ENCODE measurements at places on chromosomes 1 and 21.

- no peak for DNase-seq
These were observed 267.8 kb upstream of the SNX7 start for GRCh38 chr1:98393719-98394118.

DNA sequence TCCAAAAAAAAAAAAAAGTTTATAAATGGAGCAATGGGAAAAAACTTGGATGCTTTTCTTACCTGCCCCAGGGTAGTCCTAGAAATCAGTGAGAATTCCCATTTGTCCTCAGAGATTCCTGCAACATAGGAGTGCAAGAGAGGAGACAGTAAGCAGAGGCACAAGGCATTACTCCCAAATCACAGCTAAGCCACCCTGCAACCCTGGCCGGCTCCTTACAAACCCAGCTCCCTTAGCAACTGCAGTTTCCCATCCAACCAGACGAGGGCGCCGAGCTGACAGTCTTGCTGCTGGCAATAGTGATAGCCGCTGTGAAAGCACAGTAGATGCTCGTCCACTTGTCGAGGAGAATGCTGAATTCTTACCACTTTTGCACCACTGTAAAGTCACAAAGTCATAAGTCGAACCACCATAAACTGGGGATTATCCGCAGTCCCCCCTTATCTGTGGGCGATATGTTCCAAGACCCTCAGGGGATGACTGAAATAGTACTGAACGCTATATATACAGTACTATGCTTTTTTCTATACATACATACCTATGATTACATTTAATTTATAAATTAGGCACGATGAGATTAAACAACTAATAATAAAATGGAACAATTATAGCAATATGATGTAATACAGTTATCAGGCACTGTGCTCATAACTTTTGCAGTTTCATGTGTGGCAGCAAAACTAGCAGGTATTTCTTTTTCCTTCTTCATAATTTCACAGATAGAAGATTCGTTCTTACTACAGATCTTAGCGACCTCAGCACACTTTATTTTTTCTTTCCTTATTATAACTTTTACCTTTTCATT is 6.0 kb upstream of the PITHD1 start:
- DNase-seq, result peak; percentile 76

GRCh38 chr1:94315552-94316116 is 78.2 kb upstream of the ARHGAP29 start:
- no peak for DNase-seq

GRCh38 chr1:223403184-223403815 is 10.1 kb downstream of the CCDC185 start:
- no peak for DNase-seq

- DNase-seq, result no peak
These were observed 324.9 kb upstream of the SNX7 start for GRCh38 chr1:98336472-98337083.

DNA sequence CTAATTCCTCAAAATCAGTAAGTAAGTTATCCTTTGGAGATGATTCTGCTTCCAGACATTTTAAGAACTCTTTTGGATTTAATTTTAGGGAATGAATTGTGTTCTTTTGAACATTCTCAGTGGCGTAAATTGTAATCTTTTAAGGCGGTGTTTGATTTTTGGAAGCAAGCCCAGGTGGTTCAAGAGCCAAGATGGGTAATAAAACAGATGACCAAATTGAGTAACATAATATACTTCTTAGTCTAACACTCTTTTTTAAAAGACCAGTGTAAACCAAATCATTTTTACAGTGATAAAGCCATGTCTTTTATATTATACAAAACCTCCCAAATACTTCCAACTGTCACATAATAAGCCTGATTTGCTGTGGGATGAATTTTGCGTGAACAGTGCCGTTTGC is 133.8 kb downstream of the LRRC40 start:
- no peak for DNase-seq

DNA sequence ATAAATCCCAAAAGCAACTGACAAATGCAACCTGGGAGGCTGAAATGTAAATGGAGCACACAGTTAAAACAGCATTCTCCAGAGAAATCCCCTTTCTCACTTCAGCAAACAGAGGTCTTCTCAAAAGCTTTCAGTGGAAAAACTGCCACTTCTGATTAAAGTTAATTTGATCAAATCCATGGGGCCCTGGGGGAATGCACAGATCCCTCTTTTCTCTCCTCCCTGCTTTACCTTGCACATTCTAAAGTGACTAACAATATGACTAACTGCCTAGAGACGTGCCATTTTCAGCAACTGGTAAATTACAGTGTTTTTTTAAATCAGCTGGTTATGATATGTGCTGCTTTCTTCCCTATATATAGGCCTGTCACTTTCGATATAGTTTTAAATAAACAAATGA is 142.5 kb downstream of the RERE start:
- DNase-seq, result no peak

GRCh38 chr1:150415800-150416199 is 51.9 kb downstream of the RPRD2 start:
- no peak for DNase-seq

DNA sequence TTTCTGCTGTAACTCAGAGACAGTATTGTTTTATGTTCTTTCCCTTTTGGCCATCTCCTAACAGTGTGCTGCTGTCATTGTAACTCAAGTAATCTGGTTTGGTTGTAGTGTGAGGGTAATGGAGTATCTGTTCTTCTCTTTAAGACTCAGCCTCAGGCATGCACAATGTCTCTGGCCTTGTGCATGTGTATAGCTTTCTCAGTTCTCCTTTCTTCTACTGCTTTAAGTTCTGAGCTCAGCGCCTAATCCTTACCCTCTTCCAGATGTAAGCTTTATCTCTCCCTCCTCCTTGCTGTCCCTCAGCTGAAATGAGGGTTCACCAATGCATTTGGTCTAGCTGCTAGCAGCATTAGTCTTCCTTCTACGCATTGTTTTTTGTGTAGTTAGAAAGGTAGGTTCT is 1420.4 kb upstream of the PRMT6 start:
- DNase-seq, result no peak

- no peak for DNase-seq
These were observed at the start of gene PROX1 for GRCh38 chr1:213987927-213988506. Gene PROX1, plus strand, starts transcription at chr1:213987973. Its CDS starts 8,563 bp downstream, at chr1:213996536.

GRCh38 chr1:207463021-207463420 is 8.9 kb downstream of the CR2 start:
- no peak for DNase-seq

DNA sequence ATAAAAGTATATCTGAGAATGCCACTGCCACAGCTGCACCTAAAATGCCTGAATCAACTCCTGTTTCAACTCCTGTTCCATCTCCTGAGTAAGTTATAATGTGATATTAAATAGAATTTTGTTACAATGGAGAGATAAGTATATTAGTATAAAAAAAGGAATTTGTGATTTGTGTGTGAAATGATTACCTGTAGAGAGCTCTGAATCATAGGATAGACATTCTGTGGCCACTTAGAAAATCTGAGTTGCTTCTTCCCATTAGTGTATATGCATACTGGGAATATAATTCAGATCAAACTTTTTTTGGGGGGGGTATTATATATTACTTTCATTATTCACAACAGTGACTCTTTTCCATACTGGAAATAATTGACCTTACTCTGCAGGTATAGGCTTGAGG is 52.9 kb downstream of the SUCO start:
- DNase-seq, result no peak

DNA sequence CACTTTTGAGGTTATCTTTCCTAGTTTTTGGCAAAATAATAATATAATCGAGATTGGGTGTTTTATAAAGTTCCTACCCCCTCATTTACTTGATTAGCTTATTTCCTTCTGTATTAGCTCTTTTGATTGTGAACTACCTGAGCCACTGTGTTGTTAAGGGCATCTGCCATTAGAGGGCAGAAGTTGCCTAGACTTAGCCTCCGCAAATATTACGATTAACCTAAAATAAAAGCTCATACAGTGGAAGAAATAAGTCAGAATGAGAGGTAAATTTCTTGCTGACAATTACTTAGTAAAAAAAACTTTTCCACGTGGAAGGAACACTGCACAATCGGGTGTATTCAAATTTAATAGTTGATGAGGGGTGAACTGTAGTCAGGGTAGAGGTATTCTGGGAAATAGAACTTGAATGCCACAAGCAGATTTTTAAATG is 2.3 kb downstream of the H3-3A start:
- no peak for DNase-seq

DNA sequence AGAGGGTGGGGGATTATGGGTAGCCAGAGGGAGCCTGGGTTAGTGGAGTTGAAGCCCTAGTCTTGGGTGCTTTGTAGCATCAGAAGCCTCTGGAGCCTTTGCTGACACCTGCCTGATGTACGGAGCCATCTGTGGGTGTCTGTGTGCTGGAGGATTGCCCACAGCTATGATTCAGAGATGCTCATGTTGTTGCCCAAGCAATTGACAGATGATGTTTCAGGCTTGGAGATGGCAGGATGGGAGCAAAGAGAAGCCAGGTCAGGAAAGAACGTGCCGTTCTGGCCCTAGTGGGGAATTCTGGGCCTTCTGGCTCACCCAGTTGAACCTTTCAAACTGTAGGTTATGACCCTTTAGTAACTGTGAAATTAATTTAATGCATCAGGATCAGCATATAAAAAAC is 27.6 kb downstream of the COQ8A start:
- no peak for DNase-seq

DNA sequence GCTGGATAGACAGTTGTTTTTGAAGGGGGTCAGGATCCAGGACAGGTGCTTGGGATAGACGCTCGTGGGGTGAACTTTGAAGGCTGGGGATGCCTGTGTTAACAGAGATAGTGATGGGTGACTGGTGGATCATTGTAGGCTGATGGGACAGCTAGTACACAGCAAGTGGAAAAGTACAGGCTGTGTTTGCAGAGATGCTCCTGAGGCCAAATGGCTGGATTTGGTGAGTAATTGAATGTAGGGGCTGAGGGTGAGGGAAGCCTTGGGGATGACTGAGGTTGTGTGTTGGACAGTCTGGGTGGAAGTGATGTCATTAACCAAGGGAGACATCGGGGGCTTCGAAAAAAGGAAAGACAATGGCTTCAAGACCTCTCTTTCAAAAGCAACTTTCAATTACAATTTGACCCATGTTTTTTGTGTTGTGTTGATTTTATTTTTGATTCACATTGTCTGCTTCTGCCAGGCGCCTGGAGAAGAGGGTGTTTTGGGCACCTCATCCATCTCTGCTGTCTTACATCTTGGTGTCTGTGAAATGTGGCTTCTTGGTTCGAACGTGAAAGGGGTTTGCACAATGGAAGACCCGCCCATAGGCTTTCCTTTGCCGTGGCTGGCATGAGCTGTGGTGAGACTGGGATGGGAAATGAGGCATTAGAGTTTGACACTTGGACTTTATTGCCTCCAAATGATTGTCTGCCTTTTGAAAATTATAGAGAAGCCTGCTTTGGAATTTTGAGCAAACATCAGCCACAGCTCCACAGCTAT is 147.5 kb downstream of the FOXD2 start:
- no peak for DNase-seq

DNA sequence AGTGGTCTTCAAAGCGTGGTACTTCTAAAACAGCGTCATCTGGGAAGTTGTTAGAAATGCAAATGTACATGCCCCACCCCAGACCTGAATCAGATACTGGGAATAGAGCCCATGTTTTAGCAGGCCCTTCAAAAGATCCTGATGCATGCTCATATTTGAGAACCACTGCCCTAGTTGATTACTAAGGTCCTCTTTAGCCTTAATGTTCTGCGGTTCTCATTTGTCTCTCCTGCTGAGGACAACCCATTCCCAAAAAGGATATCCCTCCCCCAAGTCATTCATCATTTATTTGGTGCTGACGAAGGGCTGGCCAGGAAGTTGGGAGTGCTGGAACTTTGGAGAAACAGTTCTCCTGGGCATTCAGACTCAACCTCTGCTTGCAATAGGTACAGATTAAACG is 92.4 kb upstream of the RALGPS2 start:
- DNase-seq, result no peak

DNA sequence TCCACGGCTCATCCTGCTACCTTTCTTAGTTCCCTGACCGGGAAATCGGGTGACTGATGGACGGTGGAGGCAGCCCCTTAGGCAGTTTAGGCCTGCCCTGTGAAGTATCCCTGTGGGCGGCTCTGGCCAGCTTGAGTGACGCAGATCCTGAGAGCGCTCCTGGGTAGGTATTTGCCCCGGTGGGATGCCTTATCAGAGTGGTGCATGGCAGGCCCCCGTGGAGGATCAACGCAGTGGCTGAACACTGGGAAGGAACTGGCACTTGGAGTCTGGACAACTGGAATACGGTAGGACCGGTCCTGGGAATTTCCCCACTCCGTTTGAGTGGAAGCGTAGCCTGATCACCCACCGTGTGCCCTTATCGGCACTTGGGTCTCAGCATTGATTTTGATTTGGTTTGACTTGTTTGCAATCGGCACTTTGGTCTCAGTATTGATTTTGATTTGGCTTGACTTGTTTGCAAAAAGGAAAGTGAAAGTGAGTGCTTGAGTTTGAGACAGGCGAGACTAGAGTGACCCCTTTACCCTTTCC is 15.2 kb downstream of the PLA2G2F start:
- DNase-seq, result no peak

DNA sequence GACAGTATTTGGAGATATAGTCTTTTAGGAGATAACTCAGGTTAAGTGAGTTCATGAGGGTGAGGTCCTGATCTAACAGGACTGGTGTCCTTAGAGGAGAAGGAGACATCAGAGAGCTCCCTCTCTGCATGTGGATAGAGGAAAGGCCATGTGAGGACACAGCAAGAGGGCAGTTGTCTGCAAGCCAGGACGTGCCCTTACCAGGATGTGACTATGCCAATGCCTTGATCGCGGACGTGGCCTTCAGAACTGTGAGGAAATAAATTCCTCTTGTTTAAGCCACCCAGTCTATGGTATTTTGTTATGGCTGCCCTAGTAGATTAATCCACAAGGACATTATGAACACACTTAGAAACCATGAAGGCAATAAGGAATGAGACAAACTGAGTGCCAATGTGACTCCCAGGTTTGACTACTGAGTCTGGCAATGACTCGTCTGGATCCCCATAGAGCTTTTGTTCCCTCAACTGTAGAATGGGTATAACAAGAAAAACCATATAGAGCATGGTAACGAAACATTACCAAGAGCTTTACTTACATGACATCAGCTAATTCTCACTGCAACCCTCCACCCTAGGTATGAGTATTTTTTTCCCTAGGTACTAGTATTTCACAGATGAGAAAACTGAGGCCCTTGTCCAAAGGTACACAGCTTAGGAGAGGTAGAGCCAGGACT is 6.5 kb downstream of the URB1 start:
- no peak for DNase-seq

DNA sequence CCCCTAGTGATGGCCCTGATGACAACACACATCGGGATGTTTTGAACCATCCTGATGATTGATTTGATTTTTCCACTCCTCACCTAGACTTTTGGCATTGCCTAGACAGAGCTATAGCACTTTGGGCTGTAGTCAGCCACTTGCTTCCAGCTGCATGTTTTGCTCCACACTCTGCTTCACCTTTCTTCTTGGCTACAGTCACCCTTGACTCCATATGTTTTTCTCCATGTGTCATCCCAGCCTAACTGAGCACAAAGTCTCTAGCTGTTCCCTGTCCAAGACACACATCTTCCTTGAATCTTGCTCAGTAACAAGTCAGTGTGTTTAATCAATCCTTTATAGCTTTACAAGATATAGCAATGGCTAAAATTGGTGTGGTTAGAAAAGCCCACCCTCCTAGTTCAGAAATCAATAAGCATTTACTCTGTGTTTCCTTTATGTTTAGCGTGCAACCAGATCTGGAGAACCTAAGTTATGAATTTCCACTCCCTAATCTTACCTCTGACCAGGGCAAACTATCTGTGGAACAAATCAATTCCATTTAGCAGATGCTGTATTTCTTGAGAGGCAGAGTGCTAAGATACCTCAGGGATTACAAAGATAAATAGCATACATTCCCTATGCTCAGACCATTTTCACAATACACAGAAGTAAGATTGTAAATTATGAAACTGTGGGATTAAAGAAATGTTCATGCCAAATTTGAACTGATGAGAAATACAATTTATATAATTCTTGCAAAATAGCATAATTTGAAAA is 98.4 kb upstream of the LYPLAL1 start:
- no peak for DNase-seq

GRCh38 chr1:1274299-1274930 is 761 bp upstream of the UBE2J2 start:
- DNase-seq, result no peak
